Activated T-cell treated with anti-CD3 and anti-CD28 coated beads for 4 hours (primary cell): ENCODE measurements at places on chromosomes 7 and 10.

DNA sequence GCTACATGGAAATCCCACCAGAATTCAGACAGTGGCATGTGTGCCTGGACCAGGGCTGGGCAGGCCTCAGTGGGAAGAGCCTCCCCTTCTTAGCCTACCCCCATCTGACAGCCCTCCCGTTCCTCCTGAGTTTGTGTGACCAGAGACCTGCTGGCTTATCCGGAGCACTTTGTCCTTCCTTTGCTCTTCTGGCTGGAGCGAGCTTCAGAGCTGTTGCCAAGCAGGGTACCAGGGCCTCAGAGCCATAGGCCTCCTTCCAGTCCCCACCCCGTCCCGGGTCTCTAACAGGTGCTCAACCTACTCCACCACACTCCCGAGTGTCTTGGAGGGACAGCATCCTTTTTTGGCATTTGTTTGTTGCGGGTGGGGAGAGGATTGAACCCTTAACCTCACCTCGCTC is 26.5 kb upstream of the TRIM8 start:
- no peak for DNase-seq

- DNase-seq = no peak
Measured at GRCh38 chr10:71213761-71214440, 1.5 kb downstream of the UNC5B start.

- DNase-seq = no peak
Measured at GRCh38 chr10:104242545-104242944, 10.4 kb upstream of the CFAP43 start.

DNA sequence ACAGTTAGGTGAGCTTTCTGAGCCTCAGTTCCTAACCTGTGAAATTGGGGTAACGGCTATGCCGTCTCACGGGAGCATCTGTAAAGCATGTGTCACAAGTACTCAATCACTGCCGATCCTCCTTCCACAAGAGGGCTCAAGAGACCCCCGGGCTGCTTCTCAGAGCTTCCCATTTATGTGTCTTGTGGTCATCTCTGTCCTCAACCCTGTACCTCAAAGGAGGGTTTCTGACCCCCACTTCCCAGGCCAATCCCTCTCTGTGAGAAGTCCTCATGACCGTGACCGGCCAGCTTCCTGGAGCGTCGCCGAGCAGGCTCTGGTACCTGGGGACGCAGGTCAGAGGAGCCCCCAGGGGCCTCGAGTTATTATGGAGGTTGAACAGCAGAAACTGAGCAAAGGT is 510 bp upstream of the TRPV5 start:
- no peak for DNase-seq

DNA sequence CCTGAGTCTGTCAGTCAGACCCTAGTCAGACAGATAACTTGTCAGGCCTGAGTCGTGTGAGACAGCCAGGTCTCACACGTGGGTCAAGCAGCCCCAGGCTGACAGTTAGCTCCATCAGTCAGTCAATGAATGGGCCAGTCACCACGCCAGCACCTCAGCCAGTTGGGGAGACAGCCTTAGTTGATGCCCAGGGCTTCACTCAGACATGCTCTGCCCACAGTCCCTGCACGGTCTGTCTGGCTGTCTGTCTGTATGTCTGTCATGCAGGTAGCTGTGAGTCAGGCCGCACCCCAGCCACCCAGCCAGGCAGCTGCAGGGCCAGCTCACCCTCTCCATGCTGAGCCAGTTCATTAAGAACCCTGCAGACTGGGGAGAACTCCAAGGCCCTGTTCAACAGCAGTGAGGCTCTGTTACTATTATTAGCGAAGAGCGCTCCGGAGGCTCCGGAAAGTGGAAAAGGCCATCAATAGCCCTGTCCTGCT is 141.1 kb upstream of the PCBD1 start:
- DNase-seq = no peak

DNA sequence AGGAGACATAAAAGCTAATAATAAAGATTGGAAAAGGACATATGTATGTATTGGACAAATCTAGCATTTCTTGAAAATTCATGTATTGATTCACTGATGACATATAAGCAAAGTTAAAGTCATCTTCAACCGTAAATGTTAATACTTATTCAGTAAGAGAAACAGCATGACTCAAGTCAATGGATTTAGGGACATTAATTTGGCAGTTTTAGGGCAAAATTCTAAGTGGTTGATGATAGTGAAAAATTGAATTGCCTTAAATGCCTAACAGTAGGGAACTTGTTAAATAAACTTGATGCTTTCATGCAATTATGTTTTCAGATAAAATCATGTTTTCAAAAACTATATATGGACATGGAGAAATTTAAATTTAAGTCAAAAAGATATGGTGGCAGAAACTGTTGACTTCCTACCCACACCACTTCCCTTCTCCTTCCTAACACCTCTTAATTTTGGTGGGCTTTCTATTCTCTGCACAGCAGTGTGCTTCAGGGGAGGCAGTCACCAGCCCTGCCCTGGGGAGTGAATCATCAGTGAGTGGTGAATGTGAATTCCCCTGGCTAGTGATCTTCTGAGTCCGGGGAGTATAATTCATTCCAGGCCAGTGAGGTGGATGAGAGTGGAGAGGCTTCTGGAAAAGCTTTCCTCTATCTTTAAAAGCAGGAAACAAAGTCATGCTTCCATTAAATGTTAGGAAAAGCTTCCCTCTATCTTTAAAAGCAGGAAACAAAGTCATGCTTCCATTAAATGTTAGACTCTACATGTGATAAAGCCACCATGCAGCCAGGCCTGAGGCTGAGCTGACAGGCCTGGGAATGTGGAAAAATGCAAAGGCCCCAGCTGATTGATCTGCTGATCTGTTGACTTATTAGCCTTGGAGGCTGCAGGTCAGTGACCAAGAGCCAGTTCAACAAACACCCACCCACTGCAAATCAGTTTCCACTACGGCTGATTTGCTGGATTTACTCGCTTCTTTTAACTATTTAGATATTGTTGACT is 25.2 kb upstream of the ITGB1 start:
- DNase-seq = no peak

GRCh38 chr7:103765901-103766300 is 223.6 kb downstream of the RELN start:
- no peak for DNase-seq

DNA sequence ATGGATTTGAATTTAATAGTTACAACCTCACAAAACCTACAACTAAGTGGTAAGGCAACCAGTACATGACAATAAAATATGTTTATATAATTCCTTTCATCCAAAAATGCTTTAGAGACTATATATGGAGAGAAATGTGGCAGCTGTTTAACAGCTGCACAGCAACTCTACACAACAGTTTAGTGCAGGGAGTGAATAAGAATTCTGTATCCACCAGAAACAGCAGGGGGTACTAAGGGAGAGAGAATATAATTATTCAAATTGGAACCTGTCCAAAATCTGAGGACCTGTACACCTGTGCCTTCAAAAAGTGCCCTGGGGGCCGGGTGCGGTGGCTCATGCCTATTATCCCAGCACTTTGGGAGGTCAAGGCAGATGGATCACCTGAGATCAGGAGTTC is 49.6 kb downstream of the POLL start:
- DNase-seq = no peak

DNA sequence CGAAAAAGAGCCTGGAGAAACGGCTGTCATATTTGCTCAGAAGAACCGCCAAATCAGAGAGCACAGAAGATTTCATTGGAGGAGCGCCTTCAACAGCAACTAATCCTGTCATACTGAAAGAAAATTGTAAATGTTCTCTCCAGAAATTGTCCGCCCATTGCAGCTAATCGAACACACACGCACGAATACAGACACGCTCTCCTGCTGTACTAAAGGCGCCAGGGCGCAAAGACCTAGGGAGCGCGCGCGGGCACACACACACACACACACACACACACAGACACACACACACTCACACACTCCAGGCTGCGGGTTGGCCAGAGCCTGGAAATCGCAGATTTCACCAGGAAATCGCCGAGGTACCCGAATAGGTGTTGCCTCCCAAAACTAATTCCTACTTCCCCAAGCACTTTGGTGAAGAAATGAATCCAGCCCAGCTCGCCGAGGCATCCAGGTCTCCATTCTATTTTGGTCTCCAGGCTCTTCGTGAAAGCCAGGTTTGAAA is at the start of gene CHRM2:
TSS of gene CHRM2 (plus strand) at position 157 of the 505 bp plus-strand sequence. CDS start 146,214 bp downstream, outside the sequence.
- no peak for DNase-seq
